ENCODE measurements at places on chromosomes 6 and 20. TPM values are rescaled to one million over a fixed set of nuclear protein-coding genes. Genes with fewer than 3 reads are reported as not detected.

Gene ENPP3
- 0.16 TPM for total RNA-seq

Gene ADTRP
- 5.0 TPM for total RNA-seq

Gene TAAR6
- total RNA-seq, result not detected

Gene KLHDC3
- total RNA-seq, result 20.9 TPM

Gene IPCEF1
- 33.0 TPM for total RNA-seq

Gene HFE
- 0.30 TPM for total RNA-seq

Gene LST1
- total RNA-seq, result 13.0 TPM

Gene SASH1
- not detected for total RNA-seq

Gene GUCA1A
- not detected for total RNA-seq

Gene TRIM31
- total RNA-seq, result not detected

Gene SENP6
- 83.6 TPM for total RNA-seq

Gene LPIN3
- total RNA-seq, result 0.14 TPM

Gene EYS
- not detected for total RNA-seq

Gene BEND3
- total RNA-seq, result 1.8 TPM

Gene ZNF334
- total RNA-seq, result 0.14 TPM

Gene GRM1
- not detected for total RNA-seq

Gene CLPSL1
- not detected for total RNA-seq

Gene NOX3
- total RNA-seq, result not detected

Gene RTF2
- total RNA-seq, result 56.5 TPM

Gene MEP1A
- not detected for total RNA-seq

Gene LHFPL5
- not detected for total RNA-seq

Gene ENPP5
- 0.33 TPM for total RNA-seq

Gene TRIM38
- total RNA-seq, result 13.6 TPM

Gene C20orf96
- 2.6 TPM for total RNA-seq

Gene SLC17A3
- total RNA-seq, result not detected

Gene PNLDC1
- total RNA-seq, result not detected

Measured in CD8-positive, alpha-beta T cell (primary cell).